ENCODE measurements at places on chromosomes 12 and 14. TPM values are rescaled to one million over a fixed set of nuclear protein-coding genes. Genes with fewer than 3 reads are reported as not detected.

The ANG gene
- total RNA-seq: 2.6 TPM

The CAPS2 gene
- total RNA-seq: 8.1 TPM

DNA sequence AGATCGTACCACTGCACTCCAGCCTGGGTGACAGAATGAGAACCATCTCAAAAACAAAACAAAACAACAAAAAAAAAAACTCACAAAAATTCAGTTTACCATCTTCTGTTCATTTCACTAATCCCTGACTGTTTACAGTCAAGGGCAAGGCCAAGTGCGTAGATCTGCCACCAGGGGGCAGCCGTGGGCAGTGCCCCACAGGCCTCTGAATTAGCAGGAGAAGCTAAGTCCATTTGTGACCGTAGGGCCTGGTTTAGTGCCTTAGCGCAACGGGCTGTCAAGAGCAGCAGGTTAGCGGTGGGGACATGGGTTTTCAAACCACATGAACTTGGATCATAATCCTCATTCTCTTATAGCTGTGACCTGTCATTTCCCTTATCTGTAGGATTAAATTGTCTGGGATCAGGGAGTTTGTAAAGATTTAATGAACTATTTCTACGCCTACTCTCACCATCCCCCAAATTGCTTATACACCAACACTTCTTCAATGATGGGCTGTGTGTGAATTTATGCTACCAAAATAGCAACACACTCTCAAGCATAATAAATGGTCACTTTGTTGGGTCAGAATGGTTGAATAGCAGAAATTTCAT lies 49.0 kb downstream of the KCTD10 start:
- DNase-seq: peak; percentile 96
- H3K36me3 ChIP-seq: no peaks in the 10 kb centered on the region
- no peak overlapping the region for H3K27ac ChIP-seq
- no peaks in the 10 kb centered on the region for H3K27me3 ChIP-seq
- no peaks in the 10 kb centered on the region for H3K4me1 ChIP-seq

DNA sequence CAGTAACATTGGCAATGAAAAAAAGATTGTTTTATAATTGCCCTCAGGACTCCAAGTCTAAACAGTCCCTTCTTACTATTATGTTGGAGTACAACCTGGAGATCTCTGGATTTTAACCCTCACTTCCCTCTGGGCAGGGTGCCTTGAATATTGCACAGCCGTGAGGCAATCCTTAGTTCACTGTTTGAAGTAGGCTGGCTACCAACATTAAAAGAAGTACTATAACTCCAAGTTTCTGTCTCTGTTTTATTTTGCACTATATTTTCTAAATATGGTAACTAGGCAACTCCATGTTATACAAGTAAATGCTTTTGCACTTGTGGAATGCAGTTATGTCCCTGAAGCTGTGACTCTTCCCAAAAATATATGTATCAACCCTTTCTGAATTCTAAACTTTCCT lies 490.7 kb downstream of the EGLN3 start:
- peaks cover 34% of the 10 kb centered on the region for H3K27me3 ChIP-seq
- H3K4me1 ChIP-seq: no peaks in the 10 kb centered on the region
- DNase-seq: no peak

DNA sequence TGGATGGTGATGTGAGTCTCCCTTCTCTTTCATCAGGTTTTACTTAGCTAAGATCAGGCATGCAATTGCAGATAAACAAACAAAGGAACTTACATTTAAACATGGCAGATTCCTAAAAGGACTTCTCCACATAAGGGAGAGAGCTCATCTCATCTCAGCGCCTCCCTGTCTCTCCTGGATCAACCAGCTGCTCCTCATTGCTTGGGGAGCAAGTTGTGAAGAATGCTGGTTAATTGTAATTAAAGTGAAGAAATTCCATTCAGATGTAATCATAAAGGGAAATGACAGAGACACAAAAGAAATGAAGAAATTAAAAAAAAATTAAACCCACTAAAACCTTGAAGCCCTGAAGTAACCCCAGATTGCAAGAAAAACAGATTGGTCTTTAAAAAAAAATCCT lies 104.4 kb upstream of the DIO2 start:
- H3K36me3 ChIP-seq: no peaks in the 10 kb centered on the region
- H3K27me3 ChIP-seq: no peaks in the 10 kb centered on the region

GRCh38 chr12:14995583-14996425 lies 23.0 kb downstream of the PDE6H start:
- no peaks in the 10 kb centered on the region for H3K27me3 ChIP-seq
- no peaks in the 10 kb centered on the region for H3K36me3 ChIP-seq
- no peak overlapping the region for H3K27ac ChIP-seq
- H3K4me3 ChIP-seq: no peak overlapping the region
- DNase-seq: no peak
- no peaks in the 10 kb centered on the region for H3K4me1 ChIP-seq
